Astrocyte (in vitro differentiated cells and primary cell): ENCODE measurements at places on chromosomes 12 and 14. TPM values are rescaled to one million over a fixed set of nuclear protein-coding genes. Genes with fewer than 3 reads are reported as not detected.

The EXOC3L4 gene
- total RNA-seq: not detected in 2 replicates

The CLEC1B gene
- not detected in 2 replicates for total RNA-seq

The PMCH gene
- total RNA-seq: not detected in 2 replicates

The KLHL33 gene
- 0.07 TPM in 1 of 2 replicates, not detected in the other for total RNA-seq

The TROAP gene
- 2.2 and 2.7 TPM in 2 replicates for total RNA-seq

The C14orf180 gene
- total RNA-seq: not detected in 2 replicates

The SLC10A1 gene
- not detected in 2 replicates for total RNA-seq
